CD4-positive, CD25-positive, alpha-beta regulatory T cell (primary cell): ENCODE measurements at places on chromosomes 2 and 18. TPM values are rescaled to one million over a fixed set of nuclear protein-coding genes. Genes with fewer than 3 reads are reported as not detected.

DNA sequence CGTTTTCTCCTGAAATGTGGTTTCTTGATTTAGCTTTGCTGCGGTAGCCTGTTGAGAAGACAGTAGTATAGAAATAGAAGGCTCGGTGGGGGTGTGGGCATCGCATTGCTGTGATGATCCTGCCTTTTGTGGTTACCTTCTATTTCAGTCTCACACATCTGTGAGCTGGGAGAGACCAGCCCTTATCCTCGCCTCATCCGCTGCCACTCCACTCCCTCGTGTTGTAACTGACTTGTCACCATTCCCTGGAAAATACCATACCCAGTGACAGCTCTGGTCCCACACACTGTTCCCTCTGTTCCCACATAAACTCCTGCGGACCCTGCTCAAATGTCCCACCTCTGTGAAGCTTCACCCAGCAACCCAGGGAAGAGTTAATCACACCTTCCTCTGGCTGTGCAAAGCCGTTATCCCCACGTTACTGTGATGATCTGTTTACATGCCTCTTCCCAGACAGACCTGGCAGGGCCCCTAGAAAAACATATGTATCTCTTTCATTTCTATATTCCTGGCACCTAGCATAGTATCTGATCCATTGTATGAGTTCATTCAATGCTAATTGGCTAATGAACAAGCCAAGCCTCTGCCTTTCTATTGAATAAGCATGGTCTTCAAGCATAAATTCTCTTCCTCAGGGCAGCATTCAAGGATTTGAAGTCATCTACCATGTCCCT lies 114.6 kb downstream of the MAPK4 start:
- H3K4me1 ChIP-seq = no peaks in the 10 kb centered on the region
- no peaks in the 10 kb centered on the region for H3K36me3 ChIP-seq

DNA sequence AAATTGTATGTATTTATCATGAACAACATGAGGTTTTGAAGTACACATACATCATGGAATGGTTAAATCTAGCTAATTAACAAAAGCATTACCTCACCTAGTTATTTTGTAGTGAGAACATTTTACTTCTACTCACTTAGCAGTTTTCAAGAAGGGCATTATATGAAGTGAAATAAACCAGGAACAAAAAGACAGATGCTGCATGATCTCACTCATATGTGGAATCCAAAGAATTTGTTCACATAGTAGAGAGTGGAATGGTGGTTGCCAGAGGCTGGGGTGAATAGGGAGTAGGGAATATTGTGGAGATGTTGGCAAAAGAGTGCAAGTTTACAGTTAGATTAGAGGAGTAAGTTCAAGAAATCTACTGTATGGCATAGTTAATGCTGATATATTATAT lies 292.0 kb downstream of the ASXL3 start:
- no peaks in the 10 kb centered on the region for H3K27me3 ChIP-seq
- no peak overlapping the region for H3K27ac ChIP-seq
- DNase-seq = no peak
- H3K4me3 ChIP-seq = no peak overlapping the region
- H3K36me3 ChIP-seq = no peaks in the 10 kb centered on the region

- no peak for DNase-seq
- H3K4me1 ChIP-seq = no peaks in the 10 kb centered on the region
- no peaks in the 10 kb centered on the region for H3K27me3 ChIP-seq
- H3K27ac ChIP-seq = no peak overlapping the region
- no peak overlapping the region for H3K4me3 ChIP-seq
Measured at GRCh38 chr2:169461143-169461542, 18.2 kb upstream of the BBS5 start.

ITGB6 gene
- not detected for total RNA-seq

NUP35 gene
- 11.9 TPM for total RNA-seq

EMILIN1 gene
- total RNA-seq = 0.22 TPM

UGT1A6 gene
- not detected for total RNA-seq

SFT2D3 gene
- total RNA-seq = 7.6 TPM
